Cerebellum (tissue), 4 donors: ENCODE measurements at places on chromosomes 11 and 22. TPM values are rescaled to one million over a fixed set of nuclear protein-coding genes. Genes with fewer than 3 reads are reported as not detected.

DNA sequence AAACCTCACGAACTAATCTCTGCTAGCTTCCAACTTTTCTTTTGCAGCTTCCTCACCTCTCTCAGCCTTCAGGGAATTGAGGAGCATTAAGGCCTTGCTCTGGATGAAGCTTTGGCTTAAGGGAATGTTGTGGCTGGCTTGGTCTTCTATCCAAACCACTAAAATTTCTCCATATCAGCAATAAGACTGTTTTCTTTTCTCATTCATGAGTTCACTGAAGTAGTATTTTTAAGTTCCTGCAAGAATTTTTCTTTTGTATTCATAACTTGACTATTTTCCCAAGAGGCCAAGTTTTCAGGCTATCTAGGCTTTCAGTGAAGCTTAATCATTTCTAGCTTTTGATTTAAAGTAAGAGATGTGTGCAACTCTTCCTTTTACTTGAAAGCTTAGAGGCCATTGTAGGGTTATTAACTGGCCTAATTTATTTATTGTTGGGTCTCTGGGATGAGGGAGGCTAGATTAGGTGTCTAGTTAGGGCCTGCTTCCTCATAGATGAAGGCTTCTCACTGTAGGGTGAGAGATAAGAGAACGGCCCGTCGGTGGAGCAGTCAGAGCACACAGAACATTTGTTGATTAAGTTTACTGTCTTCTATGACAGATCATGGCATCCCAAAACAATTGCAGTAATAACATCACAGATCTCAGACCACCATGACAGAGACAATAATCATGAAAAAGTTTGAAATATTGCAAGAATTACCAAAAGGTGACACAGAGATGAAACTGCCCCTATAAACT is 33.2 kb downstream of the CSF2RB start:
- no peak for DNase-seq

- no peak for DNase-seq
These were observed 21.2 kb downstream of the SLC5A12 start for GRCh38 chr11:26700574-26701235.

- DNase-seq: no peak
These were observed 76.4 kb downstream of the LIF start for GRCh38 chr22:30170129-30170528.

- DNase-seq: no peak
These were observed 33.5 kb downstream of the POU2AF3 start for GRCh38 chr11:111331711-111332479.

DNA sequence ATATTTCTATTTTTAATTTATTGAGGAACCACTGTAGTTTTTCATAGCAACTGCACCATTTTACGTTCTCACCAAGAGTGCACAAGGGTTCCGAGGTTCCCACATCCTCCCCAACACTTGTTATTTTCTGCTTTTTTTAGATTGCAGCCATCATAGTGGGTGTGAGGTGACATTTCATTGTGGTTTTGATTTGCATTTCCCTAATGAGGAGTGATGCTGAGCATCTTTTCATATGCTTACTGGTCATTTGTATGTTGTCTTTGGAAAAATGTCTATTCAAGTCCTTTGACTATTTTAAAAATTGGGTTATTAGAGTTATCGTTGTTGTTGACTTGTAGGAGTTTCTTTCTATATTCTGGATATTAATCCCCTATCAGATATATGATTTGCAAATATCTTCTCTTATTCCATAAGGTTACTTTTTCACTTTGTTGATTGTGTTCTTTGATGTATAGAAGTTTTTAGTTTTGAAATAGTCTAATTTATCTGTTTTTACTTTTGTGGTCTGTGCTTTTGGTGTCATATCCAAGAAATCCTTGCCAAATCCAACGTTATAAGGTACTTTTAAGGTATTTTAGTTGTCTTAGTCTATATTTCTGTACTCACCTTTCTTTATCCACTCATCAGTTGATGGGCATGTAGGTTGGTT is 9.0 kb downstream of the NEAT1 start:
- DNase-seq: no peak

DNA sequence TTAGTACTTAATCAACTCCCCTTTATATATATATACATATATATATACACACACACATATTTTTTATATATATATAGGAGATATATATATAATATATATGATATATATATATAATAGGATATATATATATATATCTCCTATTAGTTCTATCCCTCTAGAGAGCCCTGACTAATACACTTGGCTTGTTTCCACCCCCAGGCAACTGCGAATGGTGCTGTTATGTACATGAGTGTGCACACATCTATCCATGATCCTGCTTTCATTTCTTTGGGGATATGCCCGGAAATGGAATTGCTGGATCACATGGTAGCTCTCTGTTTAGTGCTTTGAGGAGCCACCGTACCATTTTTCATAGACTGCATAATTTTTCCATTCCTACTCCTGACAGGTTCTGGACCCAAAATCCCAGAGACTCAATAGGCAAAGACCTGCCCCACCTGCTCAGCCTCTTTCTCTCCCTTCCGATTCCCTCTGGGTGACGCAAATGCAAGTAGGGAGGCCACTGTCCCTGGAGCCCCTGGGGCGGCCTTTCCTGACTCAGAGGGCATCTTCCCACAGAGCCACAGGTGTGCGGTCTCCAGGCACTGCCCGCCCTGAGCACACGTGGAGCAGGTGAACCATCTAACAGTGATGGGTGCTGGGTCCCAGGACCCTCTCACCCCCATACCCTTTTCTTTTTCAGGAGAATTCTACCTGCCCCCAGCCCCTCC is 12.0 kb downstream of the FGF3 start:
- no peak for DNase-seq

GRCh38 chr11:93645938-93646337 is 15.5 kb upstream of the CEP295 start:
- no peak for DNase-seq

DNA sequence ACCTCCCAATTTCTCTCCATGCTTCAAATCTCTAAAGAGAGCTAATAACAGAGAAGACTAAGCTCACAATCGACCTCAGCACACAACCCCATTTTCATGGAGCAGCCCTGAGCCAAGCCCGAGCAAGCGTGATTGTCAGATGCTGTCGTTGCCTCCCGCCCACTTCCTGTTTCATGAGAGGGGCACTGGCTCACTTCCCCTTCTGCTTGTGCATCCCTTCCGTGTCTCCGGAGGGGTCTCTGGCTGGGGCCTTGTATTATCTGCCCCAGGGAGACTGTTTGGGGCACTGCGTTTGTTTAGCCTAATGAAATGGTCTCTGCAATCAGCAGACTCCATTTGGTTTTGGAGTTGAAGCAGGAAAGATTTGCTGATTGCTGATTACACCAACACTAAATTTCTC is 181.3 kb upstream of the SEZ6L start:
- DNase-seq: no peak

- DNase-seq: no peak
These were observed 873.2 kb downstream of the METTL15 start for GRCh38 chr11:28981381-28981780.

Gene CDC45
- 7.4 TPM for total RNA-seq

Gene GGT1
- total RNA-seq: 4.9 TPM

Gene RFPL1
- not detected for total RNA-seq

Gene SAA2
- not detected for total RNA-seq

Gene TRPC6
- 5.4 TPM for total RNA-seq

Gene STIM1
- total RNA-seq: 25.9 TPM
